SK-N-SH (cell line): ENCODE measurements at places on chromosomes 7 and 10.

DNA sequence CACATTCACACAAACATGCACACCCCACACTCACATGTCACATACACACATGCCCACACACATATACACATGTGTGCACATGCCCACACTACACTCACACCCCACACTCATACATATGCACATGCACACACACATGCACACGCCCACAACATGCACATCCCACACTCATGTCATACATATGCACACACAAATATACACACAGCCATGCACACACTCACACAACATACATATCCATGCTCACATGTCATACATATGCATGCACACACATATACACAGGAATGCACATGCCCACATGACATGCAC, 219.8 kb downstream of the DNAJB6 start:
- DNase-seq: no peak

DNA sequence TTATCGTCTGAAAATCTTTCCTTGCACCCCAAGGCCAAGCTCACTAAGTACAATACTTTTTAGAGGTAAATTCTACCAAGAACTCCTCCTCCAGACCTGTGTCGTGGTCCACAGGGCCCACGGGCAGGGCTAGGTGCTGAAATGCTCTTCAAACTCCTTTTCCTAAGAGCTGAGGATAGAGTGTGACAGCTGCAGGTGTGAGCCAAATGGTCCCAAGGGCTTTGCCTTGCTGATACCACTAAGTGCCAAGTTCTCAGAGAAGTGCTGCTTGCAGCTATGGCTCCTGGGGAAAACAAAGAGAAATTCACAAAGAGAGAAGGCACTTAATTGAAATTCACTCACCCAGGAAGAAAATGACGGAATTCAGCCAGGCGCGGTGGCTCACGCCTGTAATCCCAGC, 868.9 kb upstream of the AUTS2 start:
- DNase-seq: no peak

DNA sequence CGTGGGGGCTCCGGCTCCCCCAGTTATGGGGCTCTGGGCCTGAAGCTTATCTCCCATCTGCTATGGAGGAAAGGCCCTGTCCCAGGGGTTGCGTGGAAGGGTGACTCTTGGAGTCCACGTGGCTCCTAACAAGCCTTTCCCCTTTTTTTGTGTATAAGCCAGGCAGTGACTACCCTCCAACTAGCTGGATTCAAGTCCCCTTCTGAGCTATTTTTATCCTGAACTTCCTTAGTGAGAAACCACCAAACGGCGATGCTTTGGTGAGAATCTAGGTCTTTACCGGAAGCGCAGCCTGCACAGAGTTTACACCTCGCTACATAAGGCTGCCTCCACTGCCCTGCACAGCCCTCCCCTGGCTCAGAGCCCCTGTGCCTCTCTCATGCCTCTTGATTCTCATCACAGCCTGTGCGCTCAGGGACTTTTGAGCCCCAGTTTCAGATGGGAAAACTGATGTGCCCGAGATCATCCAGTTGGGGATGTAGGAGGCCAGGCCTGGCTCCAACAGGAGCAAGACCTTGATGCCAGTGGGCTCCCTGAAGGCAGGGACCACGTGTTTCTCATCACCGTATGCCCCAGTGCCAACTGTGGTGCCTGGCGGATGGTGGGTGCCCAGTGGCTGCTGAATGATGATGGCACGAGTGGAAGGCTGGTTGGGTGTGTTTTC, 102.3 kb upstream of the PPIF start:
- DNase-seq: no peak

GRCh38 chr10:63977329-63977923, 456.2 kb downstream of the REEP3 start:
- DNase-seq: peak; percentile 61

- no peak for DNase-seq
Measured at GRCh38 chr10:97411406-97411805, 10.3 kb upstream of the RRP12 start.

GRCh38 chr7:37348982-37349381, 99.7 kb downstream of the ELMO1 start:
- no peak for DNase-seq

DNA sequence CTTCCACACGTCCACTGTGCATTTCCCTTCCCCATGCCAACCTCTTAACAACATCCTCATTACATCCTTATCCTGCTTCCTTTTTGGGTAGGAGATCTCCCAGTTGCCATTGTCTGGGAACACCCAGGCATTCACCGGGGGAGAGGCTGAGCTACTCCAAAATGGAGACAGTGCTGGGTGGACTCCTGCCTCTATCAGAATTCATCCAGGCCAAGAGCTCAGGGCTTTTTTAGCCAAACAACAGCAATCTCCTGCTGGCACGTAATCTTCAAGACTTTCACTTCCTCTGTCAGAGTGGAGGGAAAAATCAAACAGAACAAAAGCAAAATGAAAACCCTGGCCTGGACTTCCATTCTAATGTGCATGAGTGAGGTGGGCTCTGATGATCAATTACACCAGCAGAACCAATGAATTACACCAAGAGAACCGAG, 245.0 kb downstream of the PRPF18 start:
- no peak for DNase-seq

- DNase-seq: no peak
Measured at GRCh38 chr7:92699966-92700514, 109.8 kb upstream of the FAM133B start.

GRCh38 chr10:90167174-90168064, 466.0 kb downstream of the KIF20B start:
- no peak for DNase-seq

DNA sequence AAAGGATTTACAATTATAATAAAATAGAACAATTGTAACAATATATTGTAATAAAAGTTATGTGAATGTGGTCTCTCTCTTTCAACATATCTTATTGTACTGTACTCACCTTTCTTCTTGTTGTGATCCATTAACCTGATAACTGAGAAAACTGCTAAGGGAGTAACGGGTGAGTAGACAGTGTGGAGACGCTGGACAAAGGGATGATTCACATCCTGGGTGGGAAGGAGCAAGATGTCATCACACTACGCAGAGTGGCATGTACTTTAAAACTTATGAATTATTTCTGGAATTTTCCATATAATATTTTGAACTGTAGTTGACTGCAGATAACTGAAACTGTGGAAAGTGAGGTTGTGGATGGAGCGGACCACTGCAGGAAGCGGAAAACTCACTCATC, 91.2 kb upstream of the PLPP4 start:
- DNase-seq: no peak

- no peak for DNase-seq
Measured at GRCh38 chr7:114413761-114414155, 857 bp upstream of the FOXP2 start.

DNA sequence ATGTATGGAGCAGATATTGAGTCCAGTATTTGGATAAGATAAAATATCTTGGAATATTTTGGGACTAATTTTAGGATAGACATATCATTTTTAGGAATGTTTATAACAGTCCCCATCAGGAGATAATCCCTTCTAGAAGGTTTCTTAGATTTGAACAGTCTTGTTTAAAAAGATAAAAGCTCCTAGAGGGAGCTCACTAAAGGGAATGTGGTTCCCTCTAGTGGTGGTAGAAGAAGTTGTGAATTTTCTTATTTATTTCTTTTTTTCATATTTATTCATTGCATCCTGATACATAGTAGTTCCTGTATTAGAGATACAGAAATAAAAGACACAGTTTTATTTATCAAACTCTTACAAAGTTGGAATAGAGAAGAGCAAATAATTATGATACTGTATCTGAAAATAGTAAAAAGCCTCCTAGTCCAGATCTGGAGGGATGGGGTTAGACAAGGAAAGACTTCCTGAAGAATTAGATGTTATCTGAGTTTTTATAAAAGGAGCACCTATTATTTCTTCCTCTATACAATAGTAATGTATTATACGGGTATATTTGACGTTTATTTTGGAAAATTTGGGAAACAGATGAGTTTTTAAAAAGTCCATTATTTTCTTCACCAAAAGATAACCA, 24.5 kb upstream of the KLF14 start:
- peak; percentile 56 for DNase-seq

DNA sequence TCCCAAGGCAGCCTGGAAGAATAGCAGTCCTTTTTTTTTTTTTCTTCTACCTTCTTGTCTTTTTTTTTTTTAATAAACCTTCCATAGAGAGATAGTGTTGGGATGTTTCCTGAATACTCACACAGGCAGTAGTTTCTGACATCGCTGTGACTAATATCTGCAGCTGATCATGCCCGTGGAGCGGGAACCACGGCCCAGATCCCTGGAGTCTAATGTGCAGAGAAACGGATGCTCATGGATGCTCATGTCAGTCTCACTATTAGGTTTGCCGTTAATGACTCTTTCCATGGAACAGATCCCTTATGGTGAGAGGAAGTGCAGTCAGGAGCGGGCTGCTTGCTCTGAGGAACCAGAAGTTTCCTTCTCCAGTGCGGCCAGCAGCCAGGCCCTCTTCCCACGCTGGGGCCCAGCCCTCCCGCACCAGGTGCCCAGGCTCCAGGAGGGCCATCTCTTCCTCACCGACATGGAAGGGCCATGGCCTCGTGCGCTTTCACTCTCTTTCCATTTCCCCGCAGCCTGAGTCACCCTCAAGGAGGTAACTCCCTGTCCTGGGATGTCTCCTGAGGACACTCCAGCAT, 132.5 kb downstream of the WDR37 start:
- DNase-seq: no peak

DNA sequence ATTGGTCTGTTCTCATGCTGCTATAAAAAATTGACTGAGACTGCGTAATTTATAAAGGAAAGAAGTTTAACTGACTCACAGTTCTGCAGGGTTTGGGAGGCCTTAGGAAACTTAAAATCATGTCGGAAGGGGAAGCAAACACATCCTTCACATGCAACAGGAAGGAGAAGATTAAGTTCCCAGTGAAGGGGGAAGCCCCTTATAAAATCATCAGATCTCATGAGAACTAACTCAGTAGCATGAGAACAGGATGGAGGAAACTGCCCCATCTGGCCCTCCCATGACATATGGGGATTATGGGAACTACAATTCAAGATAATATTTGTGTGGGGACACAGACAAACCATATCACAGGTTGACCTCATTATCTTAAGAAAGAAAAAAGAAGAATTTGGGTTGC, 134.5 kb downstream of the PPP1R3A start:
- no peak for DNase-seq

- no peak for DNase-seq
Measured at GRCh38 chr10:74593470-74593869, 232.9 kb upstream of the KAT6B start.

DNA sequence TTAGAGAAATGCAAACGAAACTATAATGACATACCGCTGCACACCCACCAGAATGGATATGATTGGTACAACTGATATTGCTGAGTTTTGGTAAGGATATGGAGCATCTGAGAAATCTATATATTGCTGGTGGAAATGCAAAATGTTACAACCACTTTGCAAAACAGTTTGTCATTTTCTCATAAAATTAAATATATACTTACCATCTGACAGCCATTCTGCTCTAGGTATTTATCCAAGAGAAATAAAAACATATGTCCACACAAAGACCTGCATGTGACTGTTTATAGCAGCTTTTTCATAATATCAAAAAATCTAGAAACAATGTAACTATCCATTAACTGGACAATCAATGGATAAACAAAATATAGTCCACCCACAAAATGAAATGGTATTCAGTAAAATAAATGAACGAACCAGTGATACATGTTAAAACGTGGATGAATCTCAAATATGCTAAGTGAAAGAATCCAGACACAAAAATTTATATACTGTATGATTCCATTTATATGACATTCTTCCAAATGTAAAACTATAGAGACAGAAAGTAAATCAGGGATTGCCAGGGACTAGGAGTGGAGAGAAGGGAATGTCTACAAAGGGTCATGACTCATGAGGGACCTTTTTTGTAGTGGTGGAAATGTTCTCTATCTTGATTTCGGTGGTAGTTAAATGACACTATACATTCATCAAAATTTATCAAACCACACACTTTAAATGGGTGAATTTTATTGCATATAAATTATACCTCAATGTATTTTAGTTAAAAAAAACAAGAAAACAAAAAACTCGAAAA, 312.0 kb upstream of the GLI3 start:
- no peak for DNase-seq

- DNase-seq: no peak
Measured at GRCh38 chr10:87757685-87758084, 60.3 kb downstream of the ATAD1 start.

DNA sequence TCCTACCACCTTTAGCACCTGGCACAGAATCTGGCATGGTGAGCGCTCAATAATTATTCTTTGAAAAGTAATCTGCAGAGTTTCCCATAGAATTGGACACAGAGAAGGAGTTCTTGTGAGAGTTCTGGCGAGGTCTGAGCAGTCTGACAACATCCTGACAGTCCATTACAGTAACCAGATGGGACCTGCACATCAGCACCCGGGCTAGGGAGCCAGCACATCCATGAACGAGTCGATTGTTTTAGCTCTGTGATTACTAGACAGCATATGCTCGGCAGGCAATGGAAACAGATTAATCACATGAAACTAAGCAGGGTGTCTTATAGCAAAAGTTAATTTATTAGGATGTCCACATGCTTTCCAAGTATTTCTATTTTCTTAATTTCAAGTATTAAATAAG, 96.7 kb downstream of the SEMA3D start:
- DNase-seq: peak; percentile 23

DNA sequence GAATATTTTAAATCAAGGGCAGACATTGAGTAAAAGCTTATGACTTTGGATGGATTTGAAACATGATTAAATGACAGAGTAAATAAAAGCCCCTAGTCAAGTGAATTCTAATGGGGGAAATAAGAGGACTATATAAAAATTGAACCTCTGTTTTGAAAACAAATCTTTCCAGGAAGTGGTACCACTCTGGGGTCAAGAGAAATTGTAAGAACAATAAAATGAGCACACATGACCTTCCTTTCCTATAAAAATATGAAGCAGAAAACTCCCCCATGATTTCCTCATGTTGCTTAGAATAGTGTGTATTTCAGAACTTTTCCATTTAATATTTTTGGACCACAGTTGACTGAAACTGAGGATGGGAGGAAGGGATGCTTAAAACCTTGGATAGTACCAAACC, 12.3 kb upstream of the CLDN12 start:
- no peak for DNase-seq

DNA sequence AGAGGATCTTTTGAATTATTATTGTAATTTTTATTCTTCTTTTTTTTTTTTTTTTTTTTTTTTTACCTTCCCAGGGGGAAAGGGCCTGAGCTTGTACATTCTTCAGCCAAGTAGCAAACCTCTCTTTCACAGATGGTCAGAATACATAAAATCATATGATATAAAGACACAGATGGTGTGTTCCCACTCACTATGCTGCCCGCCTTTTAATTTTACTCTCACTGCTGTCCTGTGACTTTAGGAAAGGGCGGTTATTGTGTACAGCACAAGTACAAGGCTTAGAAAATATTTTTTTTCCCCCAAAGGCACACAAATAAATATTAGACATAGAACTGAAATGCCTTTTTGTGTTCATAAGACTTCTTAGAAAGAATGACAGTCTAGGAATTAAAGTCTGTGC, 213.6 kb downstream of the RPS24 start:
- DNase-seq: no peak

DNA sequence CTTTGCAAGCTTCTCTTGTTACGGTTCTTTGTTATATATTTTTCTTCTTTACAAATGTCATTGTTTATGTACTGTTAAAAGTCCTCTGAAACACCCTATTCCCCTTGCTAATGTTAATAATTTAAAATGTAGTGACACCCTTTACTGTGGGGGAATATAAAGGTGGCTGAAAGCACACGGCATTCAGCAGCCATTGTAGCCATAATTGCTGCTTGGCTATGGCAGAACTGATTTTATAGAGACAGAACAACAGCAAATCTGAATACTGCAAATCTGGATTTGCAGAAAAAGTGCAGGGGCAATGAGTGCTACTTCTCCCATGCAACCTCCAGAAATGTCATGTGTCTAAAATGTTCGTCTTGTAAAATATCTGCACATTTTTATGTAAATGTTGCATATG, 3.7 kb upstream of the WASL start:
- no peak for DNase-seq

- no peak for DNase-seq
Measured at GRCh38 chr7:7416031-7416858, 119.4 kb downstream of the COL28A1 start.
